ENCODE measurements at places on chromosomes 4 and X. TPM values are rescaled to one million over a fixed set of nuclear protein-coding genes. Genes with fewer than 3 reads are reported as not detected.

The F11 gene
- not detected for total RNA-seq

The CPZ gene
- 7.0 TPM for total RNA-seq

DNA sequence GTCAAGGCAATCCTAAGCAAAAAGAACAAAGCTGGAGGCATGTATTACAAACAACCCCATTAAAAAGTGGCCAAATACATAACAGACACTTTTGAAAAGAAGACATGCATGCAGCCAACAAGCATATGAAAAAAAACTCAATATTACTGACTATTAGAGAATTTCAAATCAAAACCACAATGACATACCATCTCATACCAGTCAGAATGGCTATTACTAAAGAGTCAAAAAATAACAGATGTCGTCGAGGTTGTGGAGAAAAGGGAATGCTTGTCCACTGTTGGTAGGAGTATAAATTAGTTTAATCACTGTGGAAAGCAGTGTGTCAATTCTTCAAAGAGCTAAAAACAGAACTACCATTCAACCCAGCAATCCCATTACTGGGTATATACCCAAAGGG lies 604.6 kb upstream of the GRIA3 start:
- no peak for DNase-seq

GRCh38 chrX:129791336-129791735 lies 11.6 kb downstream of the SASH3 start:
- no peak for DNase-seq

- peak; percentile 65 for DNase-seq
These were observed 123.6 kb upstream of the MSX1 start for GRCh38 chr4:4735870-4736269.

DNA sequence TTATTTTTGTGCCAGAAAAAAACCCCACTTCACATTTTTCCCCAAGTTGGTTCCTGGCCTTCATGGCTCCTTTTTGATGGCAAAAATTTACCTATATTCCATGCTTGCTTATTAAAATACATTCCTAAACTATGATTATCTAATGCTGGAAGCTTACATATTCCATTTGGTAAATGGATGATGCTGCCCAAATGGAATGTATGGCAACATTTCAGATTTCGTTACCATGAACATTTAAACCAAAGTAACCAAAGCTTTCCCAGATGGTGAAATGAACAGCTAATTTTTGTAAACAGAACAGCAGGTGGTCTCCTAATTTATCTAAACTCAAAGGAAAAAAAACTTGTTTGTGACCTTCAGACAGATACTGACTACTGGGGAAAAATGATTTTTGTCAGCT lies 110.8 kb upstream of the TEX13A start:
- DNase-seq, result peak; percentile 71

- no peak for DNase-seq
These were observed at the start of gene MGARP for GRCh38 chr4:139279760-139280620. TSS of gene MGARP (minus strand) at chr4:139280225. CDS start at chr4:139280158, 67 bp downstream.

DNA sequence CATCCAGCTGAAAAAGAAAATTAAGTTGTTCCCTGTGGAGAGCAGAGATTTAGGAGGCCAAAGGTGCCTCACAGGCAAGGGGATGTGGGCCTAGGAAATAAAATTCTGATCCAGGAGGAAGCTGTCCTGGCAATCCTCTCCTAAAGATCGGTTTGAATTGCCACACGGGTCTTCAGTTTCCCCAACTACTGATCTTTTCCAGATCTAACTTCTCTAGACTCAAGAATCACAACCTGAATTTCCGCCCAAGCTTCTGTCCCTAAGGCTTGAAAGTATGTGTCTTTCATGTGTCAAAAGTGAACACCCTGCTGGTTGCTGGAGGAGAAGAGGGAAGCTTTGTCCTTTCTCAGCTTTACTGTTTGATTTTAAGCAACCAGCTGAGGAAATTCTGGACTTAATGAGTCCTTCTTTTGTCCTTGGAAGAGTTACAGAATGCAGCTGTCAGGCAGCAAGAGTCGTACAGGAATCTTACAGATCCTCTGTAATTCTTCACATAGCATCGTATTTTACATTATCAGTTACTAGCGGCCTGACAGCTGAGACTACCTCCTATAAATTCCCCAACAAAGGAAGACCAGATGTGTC lies 93.8 kb downstream of the INPP4B start:
- DNase-seq, result no peak

DNA sequence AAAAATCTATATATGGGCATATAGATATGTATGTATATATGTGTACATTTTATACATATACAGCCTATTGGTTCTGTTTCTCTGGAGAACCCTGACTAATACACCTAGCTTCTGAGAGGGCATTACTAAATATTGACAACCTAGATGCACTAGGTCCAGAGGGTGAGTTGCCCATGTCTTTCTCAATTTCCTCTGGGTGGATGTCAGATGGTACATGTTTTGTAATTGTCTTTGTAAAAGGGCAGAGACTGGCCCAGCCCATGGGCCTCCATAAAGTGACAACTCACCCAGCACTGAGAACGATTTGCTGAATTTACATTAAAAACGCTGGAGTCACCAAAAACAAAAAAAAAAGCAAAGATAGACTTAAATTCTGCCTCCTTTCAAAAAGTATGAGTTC lies 198.5 kb upstream of the FAM241A start:
- no peak for DNase-seq

- DNase-seq, result no peak
These were observed 837 bp downstream of the DCHS2 start for GRCh38 chr4:154490583-154491340.

GRCh38 chrX:40104630-40104984 lies 6.8 kb upstream of the BCOR start:
- peak; percentile 73 for DNase-seq

GRCh38 chrX:11264925-11265324 lies 28.3 kb upstream of the AMELX start:
- no peak for DNase-seq

DNA sequence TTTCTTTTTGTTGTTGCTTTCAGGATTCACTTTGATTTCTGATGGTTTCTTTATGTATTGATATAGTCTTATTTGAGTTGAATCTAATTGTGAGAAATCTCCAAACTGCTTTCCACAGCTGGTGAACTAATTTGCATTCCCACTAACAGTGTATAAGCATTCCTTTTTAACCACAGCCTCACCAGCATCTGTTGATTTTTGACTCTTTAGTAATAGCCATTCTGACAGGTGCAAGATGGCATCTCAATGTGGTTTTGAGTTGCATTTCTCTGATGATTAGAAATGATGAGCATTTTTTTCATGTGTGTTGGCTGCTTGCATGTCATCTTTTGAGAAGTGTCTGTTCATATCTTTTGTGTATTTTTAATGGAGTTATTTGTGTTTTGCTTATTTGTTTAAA lies 1023.1 kb downstream of the SH3BGRL start:
- DNase-seq, result no peak

DNA sequence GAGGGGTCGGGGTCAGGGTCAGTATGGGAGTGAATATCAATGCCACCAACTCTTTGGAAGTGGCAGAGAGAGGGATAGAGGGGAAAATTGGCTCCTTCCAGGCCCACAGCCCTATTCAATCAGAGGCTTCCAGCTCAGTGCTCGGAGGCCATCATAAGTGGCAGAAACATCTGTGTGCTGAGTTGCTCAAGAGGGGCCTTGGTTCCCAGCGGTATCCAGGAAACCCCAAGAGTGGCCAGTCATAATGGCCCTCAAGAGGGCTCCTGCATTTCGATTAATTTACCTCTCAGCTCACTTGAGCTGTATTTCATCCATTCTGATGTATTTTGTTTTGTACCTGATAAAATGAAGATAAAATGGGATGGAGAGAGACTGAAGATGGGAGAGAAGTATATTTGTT lies 154.3 kb upstream of the EOLA2 start:
- DNase-seq, result no peak

GRCh38 chr4:140152013-140152703 lies 1.8 kb downstream of the MAML3 start:
- DNase-seq, result no peak

Data from fibroblast of the aortic adventitia (primary cell).